ENCODE measurements at places on chromosomes 2 and 18. TPM values are rescaled to one million over a fixed set of nuclear protein-coding genes. Genes with fewer than 3 reads are reported as not detected.

PGAP1 gene
- 5.6 TPM for polyA plus RNA-seq

ABCG8 gene
- polyA plus RNA-seq = 0.02 TPM

GALNT5 gene
- polyA plus RNA-seq = 0.22 TPM

ACADL gene
- 10.5 TPM for polyA plus RNA-seq

RASGRP3 gene
- polyA plus RNA-seq = 6.4 TPM

TBR1 gene
- not detected for polyA plus RNA-seq

TMEM178A gene
- polyA plus RNA-seq = 7.0 TPM

CHRND gene
- not detected for polyA plus RNA-seq

LRATD1 gene
- polyA plus RNA-seq = 23.3 TPM

ITPRIPL1 gene
- polyA plus RNA-seq = 0.46 TPM

KIAA2012 gene
- 0.05 TPM for polyA plus RNA-seq

SERPINB4 gene
- 0.10 TPM for polyA plus RNA-seq

GRHL1 gene
- polyA plus RNA-seq = 0.40 TPM

CFAP221 gene
- polyA plus RNA-seq = 2.4 TPM

MAPRE3 gene
- 45.4 TPM for polyA plus RNA-seq

RTTN gene
- polyA plus RNA-seq = 6.7 TPM

OXER1 gene
- polyA plus RNA-seq = 0.37 TPM

PAX8 gene
- 2.2 TPM for polyA plus RNA-seq

CPLX4 gene
- not detected for polyA plus RNA-seq

RAB6D gene
- polyA plus RNA-seq = not detected

CLEC4F gene
- 1.3 TPM for polyA plus RNA-seq

ATIC gene
- polyA plus RNA-seq = 126 TPM

CD8B gene
- polyA plus RNA-seq = 3.2 TPM

TTR gene
- polyA plus RNA-seq = not detected

SIGLEC15 gene
- 0.05 TPM for polyA plus RNA-seq

ATOH8 gene
- polyA plus RNA-seq = 37.3 TPM

ANKRD30BL gene
- polyA plus RNA-seq = 0.10 TPM

LYG1 gene
- 0.96 TPM for polyA plus RNA-seq

BCL11A gene
- 0.81 TPM for polyA plus RNA-seq

TMEM37 gene
- polyA plus RNA-seq = 18.6 TPM

ADD2 gene
- polyA plus RNA-seq = 0.62 TPM

LGALSL gene
- 17.0 TPM for polyA plus RNA-seq

ROCK1 gene
- 18.3 TPM for polyA plus RNA-seq

PLEKHH2 gene
- 15.8 TPM for polyA plus RNA-seq

ALPI gene
- polyA plus RNA-seq = not detected

UGT1A10 gene
- polyA plus RNA-seq = not detected

CDH19 gene
- 0.76 TPM for polyA plus RNA-seq

NPPC gene
- polyA plus RNA-seq = 0.18 TPM

SCTR gene
- 0.23 TPM for polyA plus RNA-seq

CREG2 gene
- polyA plus RNA-seq = 0.04 TPM

PLCL1 gene
- polyA plus RNA-seq = 10.5 TPM

POTEJ gene
- polyA plus RNA-seq = not detected

ASTL gene
- polyA plus RNA-seq = 0.67 TPM

CYP27C1 gene
- 0.07 TPM for polyA plus RNA-seq

ARHGEF33 gene
- 2.2 TPM for polyA plus RNA-seq

C2orf78 gene
- not detected for polyA plus RNA-seq

ALPG gene
- not detected for polyA plus RNA-seq

CCDC88A gene
- polyA plus RNA-seq = 23.4 TPM

TXNDC2 gene
- 0.10 TPM for polyA plus RNA-seq

BOLL gene
- not detected for polyA plus RNA-seq

Measured in ovary (tissue), 10 donors.